ENCODE measurements at places on chromosomes 3 and 15.
A peak's percentile ranks its signal among the peaks of the same experiment; 100 is the strongest.

GRCh38 chr3:158991146-158991705, 189.4 kb downstream of the MFSD1 start:
- DNase-seq = no peak

GRCh38 chr15:48300038-48300437, 31.2 kb upstream of the DUT start:
- DNase-seq = no peak

GRCh38 chr3:30495172-30496065, 111.0 kb upstream of the TGFBR2 start:
- no peak for DNase-seq

- no peak for DNase-seq
These were observed 184.1 kb upstream of the TLE3 start for GRCh38 chr15:70281811-70282307.

DNA sequence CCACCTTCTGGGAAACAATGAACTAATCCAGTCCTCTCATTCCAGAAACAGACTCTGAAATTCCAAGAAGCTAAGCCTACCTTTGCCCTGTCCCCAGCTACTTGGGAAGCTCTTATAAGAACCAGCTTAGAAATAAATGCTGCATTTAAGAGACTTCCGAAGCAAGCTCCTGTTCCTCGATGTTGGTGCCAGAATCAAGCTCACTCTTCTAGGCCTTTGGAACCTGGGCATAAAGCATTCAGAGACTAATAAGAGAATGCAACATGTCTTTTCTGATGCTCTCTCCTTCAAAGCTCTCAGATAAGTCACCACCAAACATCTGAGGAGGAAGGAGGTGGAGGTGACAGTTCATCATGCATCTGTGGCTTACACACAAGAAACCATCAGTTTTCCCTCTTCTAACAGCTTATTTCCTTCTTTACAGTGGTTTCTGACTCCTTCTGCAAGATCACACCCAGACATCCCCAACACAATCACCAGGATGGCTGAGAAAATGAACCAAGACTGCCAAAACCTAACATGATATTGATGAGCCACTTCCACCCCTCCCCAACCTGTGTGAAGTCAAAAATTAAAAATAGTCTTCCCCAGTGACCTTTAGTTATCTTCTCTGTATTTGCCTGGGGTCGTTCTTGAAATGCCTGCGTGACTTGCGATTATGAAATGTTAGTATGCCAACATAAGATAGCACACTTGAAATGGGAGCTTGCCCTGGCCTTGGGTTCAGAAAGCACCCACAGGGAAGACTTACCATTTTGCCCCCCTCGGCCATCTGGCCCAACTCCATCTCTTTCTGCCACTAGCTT, 11.5 kb downstream of the ARHGEF3 start:
- DNase-seq = peak; percentile 57

- DNase-seq = peak; percentile 43
These were observed 6.7 kb downstream of the TNFSF10 start for GRCh38 chr3:172516318-172517214.

- DNase-seq = no peak
These were observed 212.1 kb upstream of the ROBO2 start for GRCh38 chr3:76827701-76828226.

DNA sequence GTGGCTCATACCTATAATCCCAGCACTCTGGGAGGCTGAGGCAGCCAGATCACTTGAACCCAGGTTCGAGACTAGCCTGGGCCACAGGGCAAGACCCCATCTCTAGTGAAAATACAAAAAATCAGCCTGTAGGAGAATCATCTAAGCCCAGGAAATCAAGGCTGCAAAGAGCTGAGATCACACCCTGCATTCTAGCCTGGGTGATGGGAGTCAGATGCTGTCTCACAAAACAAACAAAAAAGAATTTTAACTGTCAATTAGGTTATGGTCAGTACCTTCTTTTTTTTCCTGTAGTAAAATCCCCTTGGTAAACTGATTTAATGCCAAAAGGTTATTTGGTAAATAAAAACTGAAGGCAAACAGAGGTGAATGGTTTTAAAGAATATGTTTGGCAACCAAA, 29.0 kb downstream of the TMCC1 start:
- no peak for DNase-seq

DNA sequence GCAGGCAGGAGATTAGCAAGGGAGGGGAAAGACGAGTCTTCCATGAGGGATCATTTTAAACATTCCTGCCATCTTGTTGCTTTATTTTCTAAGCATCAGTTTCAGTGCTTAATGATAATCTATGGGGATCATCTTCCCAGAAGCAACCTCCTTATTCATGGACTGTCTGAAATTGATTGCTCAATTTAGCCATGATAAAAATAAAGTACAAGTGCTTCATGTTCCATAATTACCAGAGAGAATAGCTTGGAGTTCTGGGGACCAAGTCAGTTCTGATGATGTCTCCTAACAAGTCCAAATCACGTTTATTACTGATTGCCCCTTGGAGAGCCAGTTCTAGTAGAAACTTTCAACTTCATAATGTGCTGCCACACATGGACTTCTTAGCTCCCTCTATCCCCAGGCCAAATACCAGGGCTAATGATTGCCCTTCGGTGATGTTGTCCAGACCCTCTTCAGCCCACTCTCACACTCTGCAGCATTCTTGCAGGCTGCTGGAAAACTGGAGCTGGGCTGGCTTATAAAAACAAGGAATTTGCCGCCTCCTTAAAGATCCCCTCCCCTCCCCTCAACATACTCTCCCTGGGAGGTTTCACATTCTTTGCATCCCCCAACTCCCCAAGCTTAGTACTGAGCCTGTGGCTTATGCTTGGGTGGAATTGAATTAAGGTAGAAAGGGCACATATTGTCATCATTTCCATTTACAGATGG, 222.1 kb upstream of the ADAMTS9 start:
- DNase-seq = no peak

DNA sequence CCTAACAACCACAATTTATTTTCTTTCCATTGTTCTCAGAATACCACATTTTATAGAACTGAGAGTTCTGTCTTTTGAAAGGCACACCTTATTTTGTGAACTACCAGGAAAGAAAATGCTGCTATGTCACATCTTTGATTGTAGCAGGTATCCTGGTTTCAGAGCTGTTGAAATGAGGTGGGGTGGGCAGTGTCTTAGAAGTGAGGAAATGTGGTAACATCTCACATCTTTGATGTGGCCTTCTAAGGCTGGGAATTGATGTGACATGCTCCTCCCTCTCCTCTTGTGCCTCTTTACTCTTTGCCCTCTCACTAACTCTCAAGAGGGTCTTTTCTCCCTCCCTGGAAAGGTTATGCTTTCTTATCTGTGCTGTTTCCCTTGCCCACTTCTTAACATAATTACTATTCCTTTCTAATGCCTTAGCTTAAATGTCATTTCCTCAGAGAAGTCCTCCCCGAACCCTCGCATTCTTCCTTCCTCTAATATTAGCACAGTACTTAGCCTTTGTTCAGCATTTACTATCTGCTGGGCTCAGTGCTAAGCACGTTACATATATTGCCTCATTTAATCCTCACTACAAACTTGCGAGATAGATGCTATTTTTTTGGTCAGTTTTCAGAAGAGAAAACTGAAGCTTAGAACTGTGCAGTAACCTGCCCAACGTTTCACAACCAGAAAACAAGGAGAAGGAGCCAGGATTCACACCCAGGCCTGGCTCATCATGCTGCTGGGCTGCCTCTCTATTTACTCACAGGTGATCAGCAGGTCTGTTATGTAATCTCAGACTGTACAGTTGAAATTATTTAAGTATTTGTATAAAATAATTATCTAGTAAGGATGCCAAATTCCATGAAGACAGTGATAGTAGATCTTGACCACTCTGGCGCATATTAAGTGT, 24.0 kb upstream of the SPTSSB start:
- DNase-seq = peak; percentile 57

- no peak for DNase-seq
These were observed 92.3 kb upstream of the TJP1 start for GRCh38 chr15:29914511-29914926.

DNA sequence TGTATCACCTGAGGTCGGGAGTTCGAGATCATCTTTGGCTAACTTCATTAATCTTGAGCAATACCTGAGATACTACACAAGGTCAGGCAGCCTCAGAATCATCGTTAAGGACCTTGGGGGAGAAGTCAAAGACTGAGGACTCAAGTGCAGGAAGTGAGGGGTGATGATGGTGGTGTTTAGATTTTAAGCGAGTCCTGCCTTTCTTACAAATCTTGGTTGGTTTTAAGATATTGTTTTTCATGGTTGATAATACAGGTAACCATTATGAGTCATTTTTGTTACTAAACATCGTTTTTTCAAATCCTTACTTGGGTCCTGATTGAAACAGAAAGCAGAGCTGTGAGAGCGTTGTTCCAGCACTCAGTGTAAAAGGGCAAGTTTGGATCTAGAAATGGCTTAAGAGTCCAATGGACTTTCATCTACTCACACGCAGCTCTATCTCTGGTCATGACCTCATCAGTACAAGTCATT, 4.1 kb downstream of the RASGRP1 start:
- no peak for DNase-seq

GRCh38 chr3:8887435-8888300, 75.6 kb downstream of the RAD18 start:
- DNase-seq = no peak

- DNase-seq = no peak
These were observed 136.1 kb upstream of the PROK2 start for GRCh38 chr3:71921036-71921435.

- no peak for DNase-seq
These were observed 858.3 kb downstream of the TUSC7 start for GRCh38 chr3:117567906-117568305.

DNA sequence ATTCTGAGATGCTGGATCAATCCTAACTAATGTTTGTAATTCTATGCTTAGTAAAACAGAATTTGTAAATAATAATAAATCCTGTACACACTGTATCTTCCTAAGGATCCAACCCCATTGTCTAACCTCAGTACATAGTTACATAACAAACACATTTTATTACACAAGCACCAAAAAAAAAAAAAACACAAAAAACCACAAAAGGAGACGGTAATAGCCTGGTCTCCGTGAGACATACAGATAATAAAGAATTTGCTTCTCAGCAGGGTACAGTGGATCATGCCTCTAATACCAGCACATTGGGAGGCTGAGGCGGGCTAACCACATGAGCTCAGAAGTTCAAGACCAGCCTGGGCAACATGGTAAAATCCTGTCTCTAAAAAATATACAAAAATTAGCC, 558.7 kb downstream of the MAGI1 start:
- no peak for DNase-seq

DNA sequence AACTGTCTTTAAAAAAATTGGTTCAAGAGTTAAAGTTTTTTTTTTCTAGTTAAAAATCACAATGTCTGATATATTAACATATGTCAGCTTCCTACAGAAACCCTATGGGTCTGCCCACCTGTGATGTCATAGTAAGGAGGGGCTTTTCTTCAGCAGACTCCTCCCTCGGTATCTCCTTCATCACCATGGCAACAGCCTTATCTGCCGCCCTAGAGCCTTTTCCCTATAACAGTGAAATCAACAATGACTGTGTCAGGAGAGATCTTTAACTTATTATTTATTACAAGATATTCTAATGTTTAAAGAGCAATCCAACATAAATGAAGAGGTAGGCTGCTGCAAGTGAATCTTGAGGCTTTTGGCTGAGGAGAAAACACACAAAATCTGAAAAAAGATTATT, 138.7 kb downstream of the PEX5L start:
- DNase-seq = peak; percentile 11

DNA sequence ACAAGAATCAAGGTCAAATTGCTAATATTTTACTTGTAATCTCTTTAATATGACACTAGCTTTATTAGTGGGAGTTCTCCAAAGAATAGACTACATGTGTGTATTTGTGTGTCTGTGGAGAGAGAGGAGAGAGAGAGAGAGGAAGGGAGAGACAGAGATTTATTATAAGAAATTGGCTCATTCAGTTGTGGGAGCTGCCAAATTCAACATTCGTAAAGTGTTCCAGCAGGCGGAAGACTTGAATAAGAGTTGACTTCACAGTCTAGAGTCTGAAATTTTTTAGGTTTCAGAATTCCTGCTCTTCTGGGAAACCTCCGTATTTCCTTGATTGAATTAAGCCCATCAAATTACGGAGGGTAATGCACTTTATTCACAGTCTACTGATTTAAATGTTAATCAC, 4.7 kb upstream of the CLDN1 start:
- no peak for DNase-seq

- DNase-seq = no peak
These were observed 416.0 kb downstream of the SHQ1 start for GRCh38 chr3:72432246-72432645.

- DNase-seq = no peak
These were observed 252.2 kb upstream of the RGMA start for GRCh38 chr15:93341164-93341563.

DNA sequence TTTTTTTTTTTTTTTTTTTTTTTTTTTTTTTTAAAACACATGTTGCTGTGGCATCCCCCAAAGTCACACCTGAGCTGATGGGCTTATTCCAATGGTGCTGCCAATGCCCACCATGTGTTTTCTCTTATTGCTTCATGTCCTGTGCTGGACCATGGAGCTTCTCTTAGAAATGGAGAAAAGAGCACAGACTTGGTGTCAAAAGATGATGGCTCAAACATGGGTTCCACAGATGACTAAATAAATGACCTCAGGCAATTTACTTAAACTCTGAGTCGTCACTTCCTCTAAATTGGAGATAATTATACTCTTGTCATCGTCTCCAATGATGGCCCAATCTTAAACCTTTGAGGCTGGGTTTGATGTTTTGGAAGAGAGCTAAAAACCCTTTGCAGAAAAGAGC, 28.1 kb downstream of the CHST2 start:
- DNase-seq = no peak

DNA sequence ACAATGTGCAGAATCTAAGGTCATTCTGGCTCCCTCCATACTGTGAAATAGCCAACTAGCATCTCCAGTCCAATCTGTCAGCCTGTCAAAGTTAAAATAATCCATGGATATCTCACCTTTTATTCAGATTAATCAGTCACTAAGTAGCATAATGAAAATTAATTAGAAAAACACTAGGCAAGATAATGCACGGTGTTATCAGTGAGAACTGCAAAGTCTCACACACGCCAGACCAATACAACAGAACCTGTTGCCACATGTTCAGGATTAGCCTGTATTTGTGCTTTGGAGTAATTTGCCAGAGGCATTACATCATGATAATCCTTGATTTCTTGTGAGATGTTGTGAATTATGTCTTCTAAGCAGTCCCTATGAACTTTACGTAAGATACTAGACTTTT, 820.4 kb upstream of the ALCAM start:
- DNase-seq = no peak

DNA sequence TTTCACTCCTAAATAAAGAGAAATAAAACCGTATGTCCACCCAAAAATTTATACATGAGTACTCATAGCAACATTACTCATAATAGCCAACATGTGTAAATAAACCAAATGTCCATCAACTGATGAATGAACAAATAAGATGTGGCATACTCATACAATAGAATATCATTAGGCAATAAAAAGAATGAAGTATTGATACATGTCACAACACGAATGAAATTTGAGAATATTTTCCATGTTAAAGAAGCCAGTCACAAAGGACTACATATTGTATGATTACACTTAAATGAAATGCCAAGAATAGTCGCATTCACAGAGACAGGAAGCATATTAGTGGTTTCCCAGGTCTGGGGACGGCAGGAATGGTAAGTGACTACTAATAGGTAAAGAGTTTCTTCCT, 869.2 kb downstream of the IGSF11 start:
- no peak for DNase-seq

- DNase-seq = no peak
These were observed 404.9 kb downstream of the SQOR start for GRCh38 chr15:46039703-46040102.

GRCh38 chr15:52844823-52845222, 54.7 kb upstream of the ONECUT1 start:
- no peak for DNase-seq
